ENCODE measurements at places on chromosomes 2 and 18. TPM values are rescaled to one million over a fixed set of nuclear protein-coding genes. Genes with fewer than 3 reads are reported as not detected.

GRCh38 chr2:108182489-108182888, 57.3 kb upstream of the SULT1C3 start:
- DNase-seq = peak; percentile 1

DNA sequence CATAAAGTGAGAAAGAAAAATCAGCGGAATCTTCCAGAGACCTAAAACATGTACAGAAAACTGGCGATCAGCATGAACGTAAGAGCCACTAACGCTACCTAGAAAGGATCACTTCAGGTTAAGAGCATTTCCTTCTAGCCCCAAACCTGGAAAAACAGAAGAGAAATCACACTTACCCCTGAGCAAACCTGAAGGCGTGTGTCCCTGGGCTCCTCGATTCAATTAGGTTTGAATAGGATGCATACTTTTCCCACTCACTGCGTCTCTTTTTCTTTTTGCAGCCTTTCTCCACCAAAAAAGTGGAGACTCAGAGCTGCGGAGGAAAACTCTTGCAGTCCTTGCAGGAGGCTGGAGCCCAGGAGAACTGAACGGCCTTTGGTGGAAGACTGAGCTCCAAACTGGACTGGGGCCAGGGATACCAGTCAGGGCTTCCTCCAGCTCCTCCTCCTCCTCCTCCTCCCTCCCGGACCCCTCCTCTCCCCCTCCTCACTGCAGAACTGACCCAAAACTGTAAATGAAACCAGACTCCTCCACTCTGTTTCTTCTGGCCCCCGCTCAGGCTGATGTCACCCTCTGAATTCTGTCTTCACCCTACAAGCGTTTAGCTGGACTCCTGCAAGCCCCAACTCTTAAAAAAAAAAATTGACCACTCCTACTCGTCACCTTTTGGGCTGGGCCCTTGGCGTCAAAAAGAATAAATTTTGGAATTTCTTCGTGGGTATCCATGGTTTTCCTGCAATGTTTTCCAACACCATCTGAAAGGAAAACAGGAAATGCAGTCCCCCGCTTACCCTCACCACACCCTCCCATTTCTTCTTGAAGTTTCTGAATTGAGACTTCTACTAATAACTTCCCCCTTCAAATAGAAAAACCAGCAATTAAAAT, at the start of gene COL6A3:
Gene COL6A3, minus strand, starts transcription at position 388 of the 885 bp plus-strand sequence. CDS start 17,347 bp downstream, outside the sequence.
- DNase-seq = peak; percentile 98

GRCh38 chr2:149645391-149645790, 57.8 kb upstream of the MMADHC start:
- DNase-seq = peak; percentile 25

DNA sequence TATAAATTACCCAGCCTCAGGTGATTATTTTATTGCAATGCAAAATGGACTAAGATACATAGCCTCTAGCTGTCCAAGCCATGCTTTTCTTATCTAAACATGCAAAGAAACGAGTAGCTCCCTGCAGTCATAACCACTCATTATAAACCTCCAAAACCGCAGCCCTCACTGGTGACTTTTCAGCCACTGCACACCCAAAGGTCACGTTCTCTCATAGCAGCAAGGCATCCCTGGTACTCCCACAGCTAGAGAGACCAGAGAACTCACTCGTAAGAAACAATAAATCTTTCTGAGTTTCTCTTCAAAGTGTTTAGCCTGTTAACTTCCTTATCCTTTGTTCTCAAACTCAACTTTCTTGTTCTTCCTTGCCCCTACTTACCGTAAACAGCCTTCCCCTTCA, 28.5 kb upstream of the RALBP1 start:
- DNase-seq = no peak

Gene ZCCHC2
- 10.9 TPM for total RNA-seq
